ENCODE measurements at places on chromosomes 6 and 20. TPM values are rescaled to one million over a fixed set of nuclear protein-coding genes. Genes with fewer than 3 reads are reported as not detected.
A peak's percentile ranks its signal among the peaks of the same experiment; 100 is the strongest.

GRCh38 chr6:5174244-5174643, 86.5 kb downstream of the LYRM4 start:
- peak; percentile 71 for DNase-seq

- DNase-seq, result no peak
Observed at GRCh38 chr20:22929661-22930060, 105.5 kb upstream of the SSTR4 start.

DNA sequence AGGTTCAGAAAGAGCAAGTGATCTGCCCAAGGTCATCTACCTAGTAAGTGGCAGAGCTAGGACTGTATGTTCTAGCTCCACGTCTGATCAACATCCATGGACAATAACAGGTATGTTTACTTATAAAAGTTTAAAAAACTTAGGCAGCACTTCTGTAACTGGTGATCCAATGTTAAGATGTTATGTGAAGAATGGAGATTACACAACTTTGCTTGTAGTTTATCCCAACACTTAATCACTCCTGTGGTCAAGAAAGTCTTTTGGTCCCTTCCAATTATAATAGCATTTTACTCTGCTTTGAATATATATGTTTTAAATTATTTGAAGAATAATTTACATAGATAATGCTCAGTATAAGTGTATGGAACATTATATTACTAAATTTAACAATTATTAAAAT, 4.8 kb downstream of the FBXO30 start:
- no peak for DNase-seq

DNA sequence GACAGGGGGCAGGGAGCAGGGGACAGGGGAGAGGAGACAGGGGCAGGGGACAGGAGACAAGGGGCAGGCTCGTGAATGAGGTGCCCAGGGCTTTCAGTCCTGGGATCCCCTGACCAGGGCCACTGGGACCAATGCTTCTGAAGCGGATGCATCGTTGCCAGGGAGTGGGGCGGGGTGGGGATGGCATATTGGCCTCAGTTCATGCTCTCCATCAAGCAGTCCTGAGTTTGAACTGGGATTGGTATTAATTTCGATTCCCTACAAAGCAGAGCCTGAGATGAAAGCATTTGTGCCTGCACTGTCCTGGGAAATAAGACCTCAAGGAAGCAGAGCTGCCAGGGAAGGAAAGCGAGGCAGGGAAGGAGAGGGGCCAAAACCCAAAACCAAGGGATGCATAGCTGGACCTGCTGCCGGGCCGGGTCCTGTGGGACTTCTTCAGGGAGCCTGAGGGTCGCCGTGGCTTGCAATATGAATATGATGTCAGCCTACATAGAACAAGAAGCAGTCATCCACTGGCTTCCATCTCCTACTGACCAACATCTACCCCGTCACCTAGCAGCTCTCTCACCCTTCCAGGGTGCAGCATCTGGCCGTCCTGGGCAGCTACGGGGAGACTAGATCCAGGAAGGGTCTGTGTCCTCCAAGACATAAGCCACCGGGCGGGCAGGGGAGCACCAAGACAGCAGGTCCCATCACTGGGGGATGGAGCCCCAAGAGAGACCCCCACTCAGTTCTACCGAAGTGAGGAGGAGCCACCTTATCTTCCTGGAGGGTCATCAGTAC, 233.3 kb downstream of the SYNDIG1 start:
- DNase-seq, result no peak

DNA sequence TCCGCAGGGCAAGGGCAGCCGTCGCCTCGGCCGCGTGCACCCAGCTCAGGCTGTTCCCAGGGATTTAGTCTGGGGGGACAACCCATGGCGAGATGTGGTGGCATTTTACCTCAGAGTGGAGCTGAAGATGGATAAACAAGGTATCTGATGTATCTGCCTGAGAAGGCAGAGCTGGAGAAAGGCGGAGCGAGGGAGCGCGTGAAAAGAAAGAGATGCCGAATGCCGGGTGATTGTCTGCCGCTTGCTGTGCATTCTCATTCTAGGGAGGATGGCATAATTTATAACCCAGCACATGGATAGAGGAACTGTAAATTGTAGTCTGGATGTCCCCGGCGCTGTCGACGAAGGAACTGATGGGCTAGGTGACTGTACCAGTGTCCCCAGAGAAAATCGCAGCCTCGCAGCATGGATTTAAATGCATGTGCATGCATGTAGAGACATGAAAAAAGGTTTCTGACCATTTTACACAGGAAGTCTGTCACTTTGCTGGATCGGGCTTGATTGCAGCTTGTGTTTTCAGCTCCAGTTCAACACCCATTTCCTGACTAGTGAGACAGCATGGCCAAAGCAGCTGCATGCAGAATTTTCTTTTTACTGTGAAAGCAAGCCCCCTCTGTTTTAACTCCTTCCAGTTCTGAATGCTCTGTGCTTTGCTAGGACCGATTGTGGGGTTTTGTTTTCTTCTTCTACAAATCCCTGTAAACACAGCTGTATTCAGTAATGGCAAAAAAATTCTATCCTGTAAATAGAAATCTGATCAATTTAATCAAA, 149.7 kb downstream of the PRL start:
- no peak for DNase-seq

- no peak for DNase-seq
Observed at GRCh38 chr6:24916496-24916895, 19.3 kb downstream of the RIPOR2 start.

DNA sequence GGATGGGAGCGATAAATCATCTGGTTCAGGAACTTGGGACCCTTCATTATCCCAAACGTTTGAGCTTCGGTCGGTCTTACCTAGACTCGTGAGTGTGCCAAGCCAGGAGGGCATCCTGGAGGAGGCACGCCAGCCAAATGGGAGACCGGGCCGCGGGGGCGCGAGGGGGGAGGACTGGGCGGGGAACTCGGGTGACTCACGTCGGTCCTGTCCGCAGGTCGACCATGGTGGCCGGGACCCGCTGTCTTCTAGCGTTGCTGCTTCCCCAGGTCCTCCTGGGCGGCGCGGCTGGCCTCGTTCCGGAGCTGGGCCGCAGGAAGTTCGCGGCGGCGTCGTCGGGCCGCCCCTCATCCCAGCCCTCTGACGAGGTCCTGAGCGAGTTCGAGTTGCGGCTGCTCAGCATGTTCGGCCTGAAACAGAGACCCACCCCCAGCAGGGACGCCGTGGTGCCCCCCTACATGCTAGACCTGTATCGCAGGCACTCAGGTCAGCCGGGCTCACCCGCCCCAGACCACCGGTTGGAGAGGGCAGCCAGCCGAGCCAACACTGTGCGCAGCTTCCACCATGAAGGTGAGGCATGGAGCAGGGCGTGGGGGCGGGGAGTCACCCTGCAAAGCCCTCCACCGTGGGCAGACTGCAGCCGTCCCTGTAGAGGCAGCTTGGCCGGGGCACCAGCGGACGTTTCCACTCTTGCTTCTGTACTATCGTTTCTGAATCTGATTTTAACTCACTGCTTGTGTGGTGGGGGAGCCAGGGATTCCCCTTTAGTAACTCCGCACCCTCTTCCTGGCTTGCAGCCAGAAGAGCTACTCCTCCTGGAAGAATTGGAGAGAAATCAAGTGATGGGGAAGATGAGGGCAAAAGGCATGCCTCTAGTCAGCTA, 2.7 kb downstream of the BMP2 start:
- no peak for DNase-seq

DNA sequence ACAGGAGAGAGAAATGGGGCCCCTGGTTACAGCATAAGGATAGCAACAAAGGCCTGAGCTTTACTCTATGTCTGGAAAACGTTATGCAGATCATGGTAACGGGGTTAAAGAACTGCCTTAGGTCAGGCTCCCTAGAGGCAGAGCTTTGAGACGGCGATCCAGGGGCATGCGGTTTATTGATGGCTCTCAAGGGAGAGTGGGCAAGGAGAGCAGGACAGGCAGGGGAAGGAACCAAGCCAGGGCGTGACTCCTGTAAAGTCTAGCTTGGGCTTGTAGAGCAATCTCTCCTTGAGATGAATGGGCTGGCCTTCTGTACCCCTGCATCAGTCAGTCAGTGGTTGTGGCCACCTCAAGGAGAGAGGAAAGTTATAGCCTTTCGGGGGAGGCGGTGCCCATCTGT, 12.5 kb upstream of the FERMT1 start:
- DNase-seq, result no peak

DNA sequence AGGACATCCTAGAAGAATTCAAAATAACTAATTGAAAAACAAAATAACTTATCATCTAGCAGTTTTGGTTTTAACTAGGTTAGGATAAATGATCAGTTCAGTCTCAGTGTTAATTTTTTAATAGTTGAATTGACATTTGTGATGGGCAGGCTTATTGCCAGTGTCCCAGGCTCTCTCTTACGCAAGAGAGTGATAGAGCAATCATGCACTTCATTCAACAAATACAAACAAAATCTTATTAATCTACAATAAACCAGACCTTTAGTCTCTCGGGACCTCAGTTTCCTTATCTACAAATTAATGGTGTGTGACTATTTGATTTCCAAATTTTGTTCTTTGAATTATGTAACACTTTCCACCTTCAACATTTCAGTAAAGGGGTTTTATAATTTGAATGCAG, 385.9 kb upstream of the JAG1 start:
- no peak for DNase-seq

- DNase-seq, result no peak
Observed at GRCh38 chr6:114445846-114446245, 103.0 kb upstream of the HS3ST5 start.

DNA sequence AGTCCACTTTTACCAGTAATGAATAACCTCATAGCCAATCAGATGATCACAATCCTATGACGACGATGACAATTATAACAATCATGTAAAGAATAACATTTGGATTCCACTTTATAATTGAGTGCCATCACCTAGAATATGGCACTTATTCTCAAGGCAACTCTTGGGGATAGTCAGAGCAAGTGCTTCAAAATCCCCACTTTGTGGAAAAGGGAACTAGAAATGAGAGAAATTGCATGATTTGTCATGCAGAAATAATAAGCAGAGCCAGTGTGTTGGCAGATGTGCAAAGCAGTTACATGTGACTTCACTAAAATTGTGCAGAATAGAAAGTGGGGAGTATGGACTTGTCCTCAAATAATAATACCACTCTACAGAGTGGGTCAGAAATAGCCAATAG, 41.3 kb downstream of the FRK start:
- DNase-seq, result no peak

GRCh38 chr6:17705778-17706579, 746 bp downstream of the NUP153 start:
- DNase-seq, result peak; percentile 39

- no peak for DNase-seq
Observed at GRCh38 chr6:139736325-139736906, 362.0 kb upstream of the CITED2 start.

GRCh38 chr20:60255866-60256265, 297.6 kb downstream of the CDH26 start:
- DNase-seq, result no peak

GRCh38 chr6:22068561-22069305, 228.1 kb downstream of the PRL start:
- DNase-seq, result no peak

GRCh38 chr6:38151580-38152500, 332.3 kb downstream of the ZFAND3 start:
- no peak for DNase-seq

C6orf15 gene
- polyA plus RNA-seq, result not detected

NKX2-4 gene
- not detected for polyA plus RNA-seq

CRYBG1 gene
- 27.0 TPM for polyA plus RNA-seq

METTL24 gene
- 12.5 TPM for polyA plus RNA-seq

POM121L2 gene
- polyA plus RNA-seq, result not detected

Data from left renal pelvis (tissue), 4 donors.